ENCODE measurements at places on chromosomes 1 and 21.

DNA sequence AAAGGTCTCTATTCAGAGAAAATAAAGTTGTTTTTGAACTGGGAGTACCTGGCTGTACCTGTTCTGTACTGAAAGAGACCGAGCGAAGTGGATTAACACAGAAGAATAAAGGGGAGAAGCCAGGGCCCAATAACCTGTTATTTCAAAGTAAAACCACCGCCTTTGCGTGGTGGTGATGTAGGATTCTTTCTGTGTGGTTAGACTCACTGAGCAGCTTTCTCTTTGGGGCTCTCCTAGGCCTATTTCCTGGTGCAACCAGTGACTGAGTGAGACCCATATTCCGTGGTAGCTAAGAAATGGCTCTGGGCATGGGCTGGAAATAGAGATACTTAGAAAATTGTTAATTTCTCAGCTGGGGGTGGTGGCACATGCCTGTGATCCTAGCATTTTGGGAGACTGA lies 99.9 kb downstream of the XCL2 start:
- DNase-seq: no peak

- no peak for DNase-seq
Measured at GRCh38 chr1:82177192-82177591, 376.5 kb downstream of the ADGRL2 start.

- DNase-seq: no peak
Measured at GRCh38 chr1:24191860-24192259, 4.8 kb upstream of the IFNLR1 start.

- no peak for DNase-seq
Measured at GRCh38 chr21:37237764-37238163, 29.4 kb downstream of the VPS26C start.

DNA sequence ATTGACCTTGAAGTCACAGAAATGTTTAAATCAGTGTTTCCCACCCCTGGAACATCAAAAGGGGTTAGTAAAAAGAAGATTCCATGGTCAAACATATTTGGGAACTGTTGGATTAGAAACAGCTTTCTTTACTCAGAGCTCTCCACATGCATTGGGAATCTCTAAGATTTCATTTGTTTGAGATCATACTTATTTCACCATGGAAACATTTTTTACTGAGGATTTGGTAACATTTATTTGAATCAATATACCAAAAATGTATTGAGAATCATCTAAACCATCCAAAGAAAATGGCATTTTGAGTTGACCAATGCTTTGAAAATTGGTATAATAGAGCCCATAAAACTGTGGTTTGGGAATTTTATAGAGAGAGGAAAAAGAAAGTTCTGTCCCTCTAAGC lies 25.3 kb downstream of the NGF start:
- no peak for DNase-seq

GRCh38 chr1:95806171-95806570 lies 572.2 kb downstream of the RWDD3 start:
- DNase-seq: no peak
